ENCODE measurements at places on chromosomes 7 and 10. TPM values are rescaled to one million over a fixed set of nuclear protein-coding genes. Genes with fewer than 3 reads are reported as not detected.

CHN2 gene
- total RNA-seq, result 0.36 TPM

TACC2 gene
- 7.0 TPM for total RNA-seq

SAP25 gene
- not detected for total RNA-seq

CNPY1 gene
- not detected for total RNA-seq

GIMAP5 gene
- total RNA-seq, result under 0.01 TPM

ZDHHC16 gene
- total RNA-seq, result 58.9 TPM

GRID2IP gene
- not detected for total RNA-seq

BMPER gene
- total RNA-seq, result 93.3 TPM

CYP3A7 gene
- total RNA-seq, result not detected

PYROXD2 gene
- total RNA-seq, result 10.1 TPM

TFPI2 gene
- 1.9 TPM for total RNA-seq

MBL2 gene
- total RNA-seq, result not detected

VSTM4 gene
- total RNA-seq, result 71.4 TPM

C10orf71 gene
- total RNA-seq, result not detected

DNAJC30 gene
- total RNA-seq, result 4.2 TPM

NPTX2 gene
- 9.6 TPM for total RNA-seq

CYP2C18 gene
- not detected for total RNA-seq

SH2B2 gene
- 2.1 TPM for total RNA-seq

GPR146 gene
- 1.2 TPM for total RNA-seq

ITPRID1 gene
- not detected for total RNA-seq

CDH23 gene
- total RNA-seq, result 0.24 TPM

CPA1 gene
- not detected for total RNA-seq

SH2D4B gene
- not detected for total RNA-seq

POP7 gene
- 23.5 TPM for total RNA-seq

ABCC2 gene
- total RNA-seq, result 1.3 TPM

OR2A5 gene
- not detected for total RNA-seq

UROS gene
- total RNA-seq, result 76.0 TPM

TUBAL3 gene
- total RNA-seq, result not detected

COL17A1 gene
- total RNA-seq, result 1.6 TPM

ZCCHC24 gene
- total RNA-seq, result 101 TPM

WASL gene
- total RNA-seq, result 25.8 TPM

CALHM1 gene
- total RNA-seq, result not detected

ODAD2 gene
- 0.49 TPM for total RNA-seq

EIF3B gene
- 164 TPM for total RNA-seq
